WTC11 (cell line): ENCODE measurements at places on chromosomes 5 and 9. TPM values are rescaled to one million over a fixed set of nuclear protein-coding genes. Genes with fewer than 3 reads are reported as not detected.

The RASGEF1C gene
- 0.44 to 0.96 TPM (median 0.82 TPM) in 3 replicates for total RNA-seq

The PCDHGB1 gene
- 4.9 to 5.6 TPM (median 5.5 TPM) in 3 replicates for total RNA-seq

The QRFP gene
- total RNA-seq: not detected in 3 replicates

The OSMR gene
- total RNA-seq: 2.3 to 3.1 TPM (median 2.5 TPM) in 3 replicates

The TPRN gene
- total RNA-seq: 33.4 to 43.1 TPM (median 38.1 TPM) in 3 replicates

The SHROOM1 gene
- total RNA-seq: 7.9 to 8.1 TPM (median 8.0 TPM) in 3 replicates

The TAF1L gene
- 0.02 to 0.09 TPM in 2 of 3 replicates, not detected in the other for total RNA-seq

The PSMB7 gene
- 160 to 187 TPM (median 164 TPM) in 3 replicates for total RNA-seq

The BASP1 gene
- total RNA-seq: 108 to 123 TPM (median 119 TPM) in 3 replicates

The TEK gene
- 2.5 to 3.1 TPM (median 2.5 TPM) in 3 replicates for total RNA-seq

The PHYHD1 gene
- total RNA-seq: 14.6 to 21.3 TPM (median 20.0 TPM) in 3 replicates

The LCN12 gene
- 1.9 to 4.7 TPM (median 3.4 TPM) in 3 replicates for total RNA-seq
